Stimulated activated CD4-positive, alpha-beta T cell treated with anti-CD3 and anti-CD28 coated beads, Interleukin-1b, Interleukin-23, amount 100 ng/mL, for 4 hours (primary cell): ENCODE measurements at places on chromosomes 3 and 15.

- no peak for DNase-seq
These were observed 252.0 kb downstream of the UBE2E2 start for GRCh38 chr3:23455084-23455483.

- DNase-seq: no peak
These were observed 79.6 kb downstream of the CDIN1 start for GRCh38 chr15:36658898-36659639.

DNA sequence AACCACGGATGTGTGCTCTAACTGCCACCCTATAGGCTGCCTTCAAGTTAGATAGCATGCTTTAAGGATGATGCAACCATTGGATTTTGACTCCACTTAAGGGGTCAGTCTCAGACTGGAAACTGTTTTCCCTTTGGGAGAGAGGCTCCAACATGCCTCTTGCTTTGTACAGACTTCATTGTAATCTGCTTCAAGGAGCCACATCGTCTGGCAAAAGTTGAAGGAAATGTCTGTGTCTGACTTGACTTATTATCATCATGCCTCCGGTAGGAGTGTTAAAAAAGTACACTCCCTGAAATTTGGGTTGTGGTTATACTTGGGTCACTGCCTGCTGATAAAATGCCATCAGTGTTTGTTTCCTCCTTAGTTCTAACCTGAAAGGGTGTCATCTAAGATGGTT is 245.4 kb upstream of the CDIN1 start:
- no peak for DNase-seq

- no peak for DNase-seq
These were observed 197.4 kb upstream of the RORA start for GRCh38 chr15:61426466-61426865.

DNA sequence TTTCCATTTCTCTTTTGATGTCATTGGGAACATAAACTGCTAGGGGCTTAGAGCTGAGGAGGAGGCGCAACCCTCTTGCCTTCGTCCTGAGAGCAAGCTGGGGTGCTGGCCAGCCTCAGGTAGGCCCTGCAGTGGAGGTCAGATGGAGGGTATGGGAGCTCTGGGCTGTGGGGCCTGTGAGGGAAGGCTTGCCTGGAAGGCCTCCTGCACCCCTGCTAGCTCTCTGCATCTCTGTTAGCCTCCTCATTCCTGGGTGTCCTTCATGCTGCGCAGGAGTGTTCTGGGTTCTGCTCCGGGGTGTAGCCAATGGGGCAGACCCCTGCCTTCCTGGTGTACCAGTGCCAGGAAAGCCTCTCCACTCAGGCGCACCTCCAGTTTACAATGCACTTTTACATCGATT is 11.8 kb downstream of the GP5 start:
- no peak for DNase-seq

DNA sequence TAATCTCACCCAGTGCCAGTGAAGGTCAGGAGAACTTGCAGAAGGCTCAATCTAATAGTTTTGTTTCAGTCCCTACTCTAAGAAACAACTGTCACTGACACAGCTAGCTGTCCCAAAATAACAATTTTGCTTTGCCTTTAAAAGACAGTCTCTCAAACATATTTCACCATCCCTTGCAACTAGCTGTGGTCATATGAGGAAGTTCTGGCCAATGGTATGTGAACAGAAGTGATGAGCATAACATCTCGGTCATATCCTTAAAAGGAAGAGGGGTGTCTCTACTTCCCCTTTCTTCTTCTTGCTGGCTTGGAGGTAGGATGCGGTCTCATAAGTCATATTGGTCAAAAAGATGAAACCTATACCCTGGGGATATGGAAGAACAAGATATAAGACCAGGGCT is 198.1 kb downstream of the NEK10 start:
- DNase-seq: no peak

DNA sequence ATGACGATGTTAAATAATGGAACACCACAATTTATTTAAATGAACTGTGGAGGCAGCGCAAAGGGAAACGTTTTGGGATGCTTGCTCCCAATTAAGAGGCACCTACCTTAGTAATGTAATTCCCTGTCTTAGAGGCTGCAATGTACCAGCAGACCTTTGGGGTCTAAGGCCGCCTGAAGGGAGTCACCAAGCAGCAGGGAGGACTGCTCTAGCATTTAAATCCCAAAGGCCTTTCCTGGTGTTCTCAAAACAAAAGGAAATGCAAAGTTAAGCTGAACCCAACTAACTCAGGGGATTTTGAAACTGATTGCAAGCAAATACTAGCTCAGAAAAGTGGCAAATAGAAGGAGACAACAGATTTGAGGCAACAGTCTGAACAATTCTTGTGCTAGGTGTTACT is 510.8 kb downstream of the GABRG3 start:
- DNase-seq: no peak

- no peak for DNase-seq
These were observed 62.9 kb upstream of the NR2E3 start for GRCh38 chr15:71747128-71748083.

GRCh38 chr3:72887705-72888545 is at the start of gene GXYLT2:
TSS of gene GXYLT2 (plus strand) at chr3:72888046. CDS start at chr3:72888234, 188 bp downstream.
- DNase-seq: peak; percentile 20
